GM12865 (cell line): ENCODE measurements at places on chromosomes 7 and 10.

GRCh38 chr10:63699785-63700613 is 178.8 kb downstream of the REEP3 start:
- no peak for DNase-seq

- peak; percentile 93 for DNase-seq
Observed at GRCh38 chr10:102449321-102450123, 1.8 kb downstream of the C10orf95 start.

DNA sequence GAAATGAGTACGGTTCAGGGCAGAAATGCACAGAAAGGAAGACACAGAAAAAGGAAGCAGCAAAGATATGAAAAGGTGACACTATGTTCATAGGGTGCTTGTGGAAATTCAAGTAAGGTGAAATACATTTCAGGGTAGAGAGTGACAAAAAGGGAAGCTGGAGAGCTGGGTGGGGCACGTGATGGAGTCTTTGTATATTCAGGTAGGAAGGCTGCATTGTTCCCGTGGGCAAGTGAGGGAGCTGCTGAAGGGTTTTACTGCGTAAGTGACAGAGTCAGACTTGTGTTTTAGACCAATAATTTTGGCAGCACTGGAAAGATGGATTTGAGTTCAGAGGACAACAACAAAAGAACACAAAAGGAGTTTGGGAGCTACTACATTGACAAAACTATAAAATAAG is 35.3 kb upstream of the ANK3 start:
- no peak for DNase-seq

- DNase-seq: peak; percentile 61
Observed at GRCh38 chr10:120221873-120222485, 235.0 kb upstream of the PLPP4 start.

GRCh38 chr7:50342616-50343114 is 38.1 kb downstream of the IKZF1 start:
- DNase-seq: no peak

GRCh38 chr10:93435621-93436397 is 46.3 kb downstream of the MYOF start:
- peak; percentile 33 for DNase-seq

GRCh38 chr7:70016044-70016770 is 417.9 kb downstream of the AUTS2 start:
- no peak for DNase-seq

DNA sequence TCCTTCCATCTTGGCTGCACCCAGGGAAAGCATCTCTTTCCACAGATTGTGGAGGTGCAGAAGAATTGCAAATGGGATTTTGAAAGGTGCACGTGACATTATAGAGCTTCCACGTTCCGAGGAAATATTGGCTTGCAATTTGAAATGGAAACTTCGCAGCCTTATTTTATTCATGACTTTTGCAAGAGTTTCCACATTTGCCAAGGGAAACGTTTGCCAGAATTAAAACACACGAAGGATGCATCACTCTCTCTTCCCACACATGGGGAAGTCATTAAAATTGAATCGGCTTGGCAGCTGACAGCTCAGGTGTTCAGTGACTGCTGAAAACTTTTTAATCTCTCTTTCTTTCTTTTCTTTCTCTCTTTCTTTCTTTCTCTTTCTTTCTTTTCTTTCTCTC is 475.4 kb upstream of the IGFBP3 start:
- DNase-seq: no peak

GRCh38 chr7:139696552-139696951 is 81.2 kb downstream of the HIPK2 start:
- peak; percentile 80 for DNase-seq

- DNase-seq: no peak
Observed at GRCh38 chr10:5036511-5036910, 32.9 kb upstream of the AKR1C2 start.

DNA sequence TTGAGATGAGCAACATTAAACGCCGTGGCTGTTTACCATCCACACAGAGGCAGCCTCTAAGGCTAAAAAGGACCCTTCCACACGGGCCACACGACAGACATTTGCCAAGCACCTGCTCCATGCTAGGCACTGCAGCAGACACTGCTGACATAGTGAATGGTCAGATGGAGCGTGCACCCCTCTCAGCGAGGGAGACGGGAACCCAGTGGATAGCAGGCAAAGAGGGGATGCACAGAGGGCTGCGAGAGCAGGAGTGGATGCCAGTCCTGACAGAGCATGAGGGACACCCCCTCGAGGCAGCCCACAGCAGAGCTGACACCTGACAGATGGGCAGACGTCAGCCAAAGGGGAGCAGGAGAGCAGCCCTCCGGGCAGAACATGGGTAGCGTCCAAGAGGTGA is 5.6 kb upstream of the STK32C start:
- no peak for DNase-seq

- peak; percentile 74 for DNase-seq
Observed at GRCh38 chr10:48363617-48364355, 57.3 kb downstream of the MAPK8 start.

- DNase-seq: no peak
Observed at GRCh38 chr10:46286991-46287693, at the start of gene ANTXRL. TSS of gene ANTXRL (plus strand) at chr10:46286997. CDS start at chr10:46287263, 266 bp downstream.

DNA sequence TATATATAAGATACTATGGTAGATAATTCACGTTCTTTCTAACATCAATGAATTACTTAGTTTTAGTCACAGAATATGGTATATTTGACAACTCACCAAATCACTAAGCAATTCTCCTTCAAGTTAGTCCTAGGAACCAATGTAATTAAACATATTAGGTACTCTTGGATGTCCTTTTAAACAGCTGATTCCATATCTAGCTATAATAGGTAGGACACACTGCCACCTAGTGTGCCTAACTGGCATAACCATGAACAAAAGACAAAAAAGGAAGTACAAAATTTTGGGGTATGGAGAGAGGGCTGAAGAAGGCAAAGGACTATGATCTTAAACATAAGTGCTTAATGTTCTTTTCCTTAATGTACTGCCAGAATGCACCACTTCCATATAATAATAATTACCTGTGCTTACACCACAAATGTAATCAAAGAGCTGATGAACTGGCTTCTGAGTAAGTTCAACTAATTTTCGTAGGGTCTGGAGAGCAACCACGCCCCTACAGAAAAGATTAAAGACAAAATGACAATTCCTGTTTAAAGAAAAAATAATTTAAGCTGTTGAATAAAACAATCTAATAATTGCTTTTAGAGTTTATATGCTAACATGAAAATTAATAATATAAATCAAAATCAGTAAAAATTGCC is 28.7 kb downstream of the PNPLA8 start:
- peak; percentile 61 for DNase-seq

- DNase-seq: no peak
Observed at GRCh38 chr7:99235925-99236324, 28.0 kb upstream of the KPNA7 start.

GRCh38 chr7:149764481-149765398 is 8.6 kb downstream of the ZNF467 start:
- no peak for DNase-seq

DNA sequence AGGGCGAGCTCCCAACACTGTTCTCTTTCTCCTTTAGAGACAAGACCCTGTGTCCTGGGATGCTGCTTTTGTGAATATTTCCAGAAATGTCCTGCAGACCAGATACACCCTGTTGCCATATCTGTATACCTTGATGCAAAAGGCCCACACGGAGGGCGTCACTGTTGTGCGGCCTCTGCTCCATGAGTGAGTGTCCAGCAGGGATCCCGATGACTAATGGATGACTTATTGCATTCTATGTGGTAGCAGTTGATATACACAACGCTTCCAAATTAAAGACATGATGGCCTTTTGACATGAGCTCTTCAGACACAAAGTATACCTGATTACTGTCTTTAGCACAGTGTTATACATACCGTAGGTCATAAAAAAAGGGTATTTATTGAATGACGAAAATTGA is 45.0 kb upstream of the MGAM2 start:
- DNase-seq: no peak

- DNase-seq: no peak
Observed at GRCh38 chr7:6139189-6139996, 108.2 kb downstream of the ANKRD61 start.

DNA sequence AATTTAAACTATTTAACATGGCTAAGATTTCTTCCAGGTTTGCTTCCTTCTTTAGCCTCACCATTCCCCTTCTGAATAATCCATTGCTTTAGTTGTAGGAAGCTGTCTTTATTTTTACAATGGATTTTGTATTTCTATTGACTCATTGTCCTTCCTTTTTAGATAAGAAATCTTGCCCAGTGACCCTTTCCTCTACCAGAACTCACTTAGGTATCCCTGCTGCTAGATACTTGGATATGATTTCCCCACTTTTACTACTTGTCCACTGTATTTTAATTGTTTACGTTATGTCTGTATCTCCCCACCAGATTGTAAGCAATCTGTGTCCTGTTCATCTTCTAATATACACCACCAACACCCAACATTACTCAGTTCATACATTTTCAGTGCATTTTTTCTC is 47.7 kb upstream of the MDFIC start:
- no peak for DNase-seq

DNA sequence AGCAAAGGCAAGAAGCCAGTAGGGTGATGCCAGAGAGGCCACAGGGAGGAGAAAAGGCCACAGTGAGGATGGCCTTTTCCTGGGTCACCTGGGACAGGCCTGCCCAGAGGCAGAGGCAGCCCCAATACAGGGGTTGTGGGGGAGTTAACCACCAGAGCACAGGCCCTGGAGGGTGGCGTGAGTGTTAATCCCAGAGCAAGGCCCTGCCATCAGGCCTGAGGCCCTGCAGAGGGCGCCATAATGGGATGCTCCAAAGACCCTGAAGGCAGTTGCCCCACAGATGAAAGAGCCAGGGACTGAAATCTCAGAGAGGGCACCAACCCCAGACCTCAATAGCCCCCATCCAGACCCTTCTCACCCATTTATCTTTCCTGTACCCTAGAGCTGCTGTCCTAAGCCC is 23.9 kb downstream of the SLC13A4 start:
- no peak for DNase-seq
